Thymus (tissue), 14 donors: ENCODE measurements at places on chromosomes 11 and 22.
A peak's percentile ranks its signal among the peaks of the same experiment; 100 is the strongest.

DNA sequence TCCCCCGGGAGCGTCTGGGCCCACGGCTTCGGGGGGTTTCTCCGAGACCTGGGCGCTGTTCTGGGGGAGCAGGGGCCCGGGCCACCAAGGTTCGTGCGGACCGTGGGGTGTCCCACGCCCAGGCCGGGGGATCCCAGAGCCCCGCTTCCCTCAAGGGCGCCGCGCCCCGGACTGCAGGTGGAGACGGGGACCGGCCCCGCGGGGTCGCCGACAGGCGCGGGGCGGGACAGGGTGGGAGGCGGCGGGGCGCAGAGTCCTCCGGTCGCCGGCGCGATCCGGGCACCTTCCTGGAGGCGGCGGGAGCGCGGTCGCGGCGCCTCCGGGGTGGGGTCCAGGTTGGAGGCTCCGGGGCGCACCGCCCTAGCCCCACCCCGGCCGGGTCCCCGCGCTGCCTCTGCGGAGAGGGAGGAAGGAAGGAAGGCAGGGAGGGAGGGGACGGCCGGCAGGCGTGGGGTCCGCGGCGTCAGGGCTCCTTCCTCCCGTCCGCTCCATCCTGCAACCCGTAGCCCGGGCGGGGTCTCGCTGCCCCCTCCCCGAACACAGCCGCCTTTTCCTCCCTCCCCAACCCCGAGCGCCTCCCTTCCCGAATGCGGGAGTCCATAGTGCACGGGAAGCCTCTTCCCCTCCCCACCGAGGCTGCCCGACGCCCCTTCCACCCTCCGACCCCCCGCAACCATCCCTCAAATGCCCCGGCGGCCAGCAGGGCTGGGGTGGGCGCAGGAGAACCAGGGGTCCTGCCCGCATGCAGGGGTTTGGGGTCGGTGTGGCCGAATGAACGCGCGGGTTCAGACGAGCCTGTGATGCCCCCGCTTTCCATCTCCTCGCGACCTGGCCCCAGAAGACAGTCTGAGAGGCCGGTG lies 4.3 kb upstream of the ZBED4 start:
- no peak for DNase-seq

DNA sequence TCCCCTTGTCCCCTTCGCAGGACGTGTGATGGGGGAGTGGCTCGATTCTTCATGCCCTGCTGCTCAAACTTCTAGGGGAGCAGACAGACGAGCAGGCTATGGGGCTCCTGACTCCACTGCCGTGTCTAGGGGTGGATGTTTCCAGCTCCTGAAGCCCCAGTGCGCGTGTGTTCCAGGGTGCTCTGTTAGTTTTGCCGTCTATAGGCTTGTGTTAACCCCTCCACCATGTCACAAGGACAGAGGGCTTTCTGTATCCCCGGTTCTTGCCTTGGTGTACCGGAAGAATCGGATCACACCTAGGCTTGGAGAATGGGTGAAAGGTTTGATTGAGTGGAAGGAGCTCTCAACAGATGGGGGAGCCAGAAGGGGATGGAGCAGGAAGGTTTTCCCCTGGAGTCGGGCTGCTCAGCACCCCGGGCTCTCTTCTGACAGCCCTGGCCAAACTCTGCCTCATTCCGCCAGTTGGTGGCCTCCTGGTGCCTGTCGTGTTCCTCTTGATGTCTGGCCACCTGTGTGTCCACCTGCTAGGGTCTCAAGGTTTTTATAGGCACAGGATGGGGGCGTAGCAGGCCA lies 810.7 kb downstream of the BRD1 start:
- no peak for DNase-seq

DNA sequence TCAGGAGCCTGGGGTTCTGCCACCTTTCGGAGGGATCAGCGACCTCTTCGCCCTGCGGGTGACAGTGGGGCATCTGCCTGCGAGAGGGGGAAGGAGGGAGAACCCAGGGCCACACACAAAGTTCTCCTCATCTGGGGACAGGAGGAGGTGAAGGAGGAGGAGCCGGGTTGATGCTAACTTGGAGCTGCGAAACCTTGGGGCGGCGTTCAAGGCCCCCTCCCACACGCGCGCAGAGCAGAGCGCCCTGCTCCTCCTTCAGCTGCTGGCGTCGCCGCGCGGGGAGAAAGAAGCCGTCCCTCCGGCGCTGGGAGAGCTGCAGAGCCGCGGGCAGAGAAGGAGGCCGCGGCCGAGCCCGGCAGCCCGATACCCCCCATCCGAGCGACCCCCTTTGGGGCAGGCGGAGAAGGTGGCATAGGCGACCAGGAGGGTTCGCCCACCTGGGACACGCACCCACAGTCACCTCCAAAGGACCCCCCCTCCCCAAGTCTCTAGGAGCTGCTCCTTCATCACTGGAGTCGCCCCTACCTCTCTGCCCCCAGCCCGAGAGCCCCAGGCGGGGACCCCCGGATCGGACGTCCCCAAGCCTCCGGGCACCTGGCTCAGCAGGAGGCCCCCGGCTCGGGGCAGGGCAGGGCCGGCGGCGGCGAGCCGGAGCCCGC lies at the start of gene RASD2:
Gene RASD2 (plus strand): TSS at position 237 of the 659 bp plus-strand sequence. CDS start 5,979 bp downstream, outside the sequence.
- peak; percentile 62 for DNase-seq

GRCh38 chr11:68053117-68053516 lies 14.3 kb downstream of the TCIRG1 start:
- DNase-seq = no peak

DNA sequence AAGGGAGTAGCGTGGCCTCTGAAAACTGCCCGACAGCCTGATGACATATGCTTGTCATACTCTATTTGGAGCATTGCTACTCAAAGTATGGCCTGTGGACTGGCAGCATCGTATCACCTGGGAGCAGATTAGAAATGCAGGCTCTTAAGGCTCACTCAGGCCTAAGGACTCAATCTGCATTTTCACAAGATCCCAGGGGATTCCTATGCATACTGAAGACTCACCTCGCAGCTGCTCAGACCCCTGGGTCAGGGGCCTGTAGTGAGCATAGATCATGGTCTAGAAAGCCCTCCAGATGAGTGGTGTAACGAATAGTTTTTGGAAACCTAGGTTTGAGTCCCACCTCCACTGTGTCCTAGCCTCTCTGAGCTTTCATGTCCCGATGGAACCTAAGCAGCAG lies 126.3 kb downstream of the FEZ1 start:
- DNase-seq = no peak

DNA sequence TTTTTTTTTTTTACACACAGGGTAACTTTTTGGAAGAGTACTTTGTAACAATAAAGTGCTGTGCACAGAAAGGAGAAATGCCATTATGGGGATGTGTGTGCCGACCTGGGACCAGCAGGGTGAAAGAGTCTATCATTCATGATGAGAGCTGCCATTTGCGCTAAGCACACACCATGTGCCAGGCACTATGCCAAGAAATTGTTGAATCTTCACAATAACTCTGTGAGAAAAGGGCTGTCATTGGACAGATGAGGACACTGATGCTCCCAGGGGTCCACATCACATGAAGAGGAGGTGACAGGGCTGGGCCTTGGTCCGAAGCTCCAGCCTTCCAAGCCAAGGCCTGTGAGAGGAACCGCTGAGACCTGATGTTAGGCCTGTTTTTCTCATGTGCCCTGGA lies 5.6 kb downstream of the DUSP18 start:
- DNase-seq = no peak

DNA sequence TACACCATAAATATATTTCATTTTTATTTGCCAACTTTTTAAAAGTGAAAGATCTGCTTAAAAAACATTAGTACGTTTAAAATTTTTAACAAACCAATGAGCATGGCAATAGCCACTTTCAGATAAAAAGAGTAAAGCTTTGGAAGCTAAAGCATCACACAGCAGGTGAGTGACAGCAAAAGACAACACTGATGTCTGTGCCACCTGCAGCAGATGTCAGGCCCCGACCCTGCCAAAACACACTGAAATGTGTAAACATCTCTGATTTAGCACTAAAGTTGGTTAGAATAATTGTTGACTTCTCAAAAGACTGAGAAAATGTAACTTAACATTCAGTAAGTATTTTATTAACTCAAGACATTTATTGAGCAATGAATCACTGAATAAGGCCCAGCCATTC lies 232.9 kb downstream of the DLG2 start:
- no peak for DNase-seq

GRCh38 chr11:45755281-45755859 lies 49.6 kb upstream of the SLC35C1 start:
- DNase-seq = no peak

- DNase-seq = no peak
These were observed 6.8 kb downstream of the MICAL2 start for GRCh38 chr11:12117200-12117599.

- no peak for DNase-seq
These were observed 317.9 kb downstream of the ETS1 start for GRCh38 chr11:128269466-128269865.

DNA sequence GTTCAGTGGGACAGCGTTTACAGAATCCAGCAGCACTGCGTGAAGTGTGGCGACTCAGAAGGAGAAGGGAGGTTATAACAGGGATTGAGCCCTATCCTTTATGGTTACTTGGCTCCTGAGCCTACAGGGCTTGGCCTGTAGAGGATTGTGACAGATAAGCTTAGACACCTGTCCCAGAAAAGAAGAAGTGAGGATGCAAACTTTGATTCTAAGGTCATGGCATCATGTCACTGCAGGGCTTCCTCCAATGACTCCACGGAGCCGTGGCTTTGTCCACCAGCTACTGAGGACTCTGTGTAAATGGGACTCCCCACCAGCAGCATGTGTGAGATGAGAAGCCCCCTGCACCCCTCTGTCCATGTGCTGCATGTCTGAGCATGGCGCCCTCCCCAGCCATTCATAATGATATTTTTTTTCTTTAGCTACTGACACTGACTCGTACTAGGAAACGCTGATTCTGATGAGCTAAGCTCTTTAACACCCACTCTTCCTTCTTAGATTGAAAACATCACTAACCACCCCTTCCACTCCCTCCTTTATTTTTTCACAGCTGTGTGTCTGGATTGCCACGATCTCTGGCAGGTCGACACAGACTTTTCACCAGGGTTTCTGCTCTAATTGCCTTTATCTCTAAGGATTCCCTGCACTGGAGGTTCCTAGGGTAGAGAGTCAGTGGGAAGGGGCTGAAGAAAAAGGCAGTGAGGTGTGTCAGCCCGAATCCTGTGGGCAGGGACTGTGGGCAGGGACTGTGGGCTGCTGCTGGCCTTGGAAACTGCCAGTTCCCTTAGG lies 65.5 kb upstream of the TTC12 start:
- DNase-seq = no peak

DNA sequence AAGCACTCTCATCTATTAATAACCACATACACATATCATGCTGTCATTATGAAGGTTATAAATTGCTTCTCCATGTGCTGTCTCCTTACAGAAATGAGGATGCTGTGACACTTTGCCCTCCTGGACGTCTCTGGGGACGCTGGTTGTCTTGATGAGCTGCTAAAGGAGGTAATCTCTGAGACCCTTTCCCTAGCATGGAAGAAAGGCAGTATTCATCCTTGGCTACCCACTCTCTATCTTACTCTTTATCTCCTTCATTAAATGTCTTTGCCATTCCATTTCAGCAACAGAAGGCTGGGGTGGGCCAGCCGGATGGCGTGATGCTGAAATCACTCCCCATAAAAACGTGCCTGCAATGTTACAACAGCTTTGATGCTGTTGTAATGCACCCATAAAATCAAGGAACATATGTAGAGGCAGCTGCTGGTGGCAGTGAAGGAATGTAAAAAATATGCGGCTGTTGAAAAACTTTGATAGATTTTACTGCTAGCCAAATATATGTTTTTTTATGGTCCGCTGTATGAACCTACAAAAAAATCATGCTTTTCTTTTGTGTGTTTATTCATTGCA lies 715.1 kb upstream of the API5 start:
- no peak for DNase-seq

DNA sequence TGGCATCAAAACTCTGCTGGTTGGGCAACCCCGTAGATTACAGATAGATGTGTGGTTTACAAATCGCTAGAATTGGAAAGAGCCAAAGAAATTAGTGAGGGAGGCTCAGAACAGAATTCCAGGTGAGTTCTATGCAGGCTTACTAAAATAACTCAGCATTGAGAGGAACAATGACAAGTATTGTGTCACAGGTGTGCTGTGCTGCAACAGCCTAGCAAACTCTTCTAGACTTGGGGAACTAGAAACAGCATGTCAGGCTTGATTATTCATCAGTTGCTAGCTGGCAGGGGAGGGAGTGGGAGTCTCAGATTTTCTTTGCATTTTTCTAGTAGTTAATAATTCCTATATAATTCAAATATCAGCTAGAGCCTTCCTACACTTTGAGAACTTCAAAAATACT lies 26.3 kb upstream of the RASD2 start:
- DNase-seq = no peak

DNA sequence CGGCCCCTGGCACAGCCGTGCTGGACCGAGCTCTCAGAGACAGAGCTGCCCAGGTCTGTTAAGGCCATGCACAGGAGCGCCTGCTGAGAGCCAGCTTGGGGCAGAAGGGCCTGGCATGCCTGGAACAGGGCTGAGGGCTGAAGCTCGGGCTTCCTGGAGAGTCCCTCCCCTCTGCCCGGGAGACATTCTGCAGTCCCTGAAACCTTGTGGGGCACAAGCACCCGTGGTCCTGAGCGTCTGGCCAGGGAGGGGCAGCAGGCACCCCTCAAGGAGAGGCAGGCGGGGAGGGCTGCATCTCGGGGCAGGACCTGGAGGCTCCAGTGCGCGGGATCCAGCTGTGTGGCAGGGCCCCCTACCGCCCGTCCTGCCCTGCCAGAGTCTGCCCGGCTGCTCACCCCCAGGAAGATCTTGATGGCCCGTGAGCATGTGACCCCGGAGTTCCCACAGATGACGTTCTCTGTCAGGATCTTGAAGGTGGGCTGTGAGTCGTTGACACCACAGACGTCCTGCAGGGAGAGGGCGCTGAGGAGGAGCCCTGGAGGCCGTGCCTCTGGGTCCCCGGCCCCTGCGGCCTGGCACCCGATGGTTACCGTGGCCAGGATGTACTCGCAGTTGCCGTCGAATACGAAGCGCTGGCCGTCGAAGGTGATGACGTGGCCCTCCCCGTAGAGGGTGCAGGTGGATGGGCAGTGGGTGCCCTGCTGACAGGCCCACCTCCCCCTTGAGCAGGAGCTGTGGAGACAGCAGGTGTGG lies 10.9 kb downstream of the MUC6 start:
- no peak for DNase-seq

DNA sequence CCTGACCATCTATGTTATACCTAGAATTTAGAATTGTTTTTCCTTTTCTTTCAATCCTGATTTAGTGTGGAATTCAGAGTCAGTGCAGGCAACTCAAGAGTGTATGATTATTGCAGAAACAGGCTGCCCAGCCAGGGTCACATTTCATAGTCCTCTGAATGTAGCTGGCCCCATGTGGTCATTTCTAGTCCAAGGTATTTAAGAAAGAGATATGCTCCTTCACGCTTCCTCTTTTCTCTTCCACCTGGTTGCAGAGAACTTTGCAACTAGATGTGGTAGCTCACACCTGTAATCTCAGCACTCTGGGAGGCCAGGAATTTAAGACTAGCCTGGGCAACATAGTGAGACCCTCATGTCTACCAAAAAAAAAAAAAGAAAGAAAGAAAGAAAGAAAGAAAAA lies 27.6 kb upstream of the LDLRAD3 start:
- no peak for DNase-seq
